Heart left ventricle (tissue), 16 donors: ENCODE measurements at places on chromosomes 12 and 14. TPM values are rescaled to one million over a fixed set of nuclear protein-coding genes. Genes with fewer than 3 reads are reported as not detected.

SUOX gene
- total RNA-seq: 32.0 TPM

DNA sequence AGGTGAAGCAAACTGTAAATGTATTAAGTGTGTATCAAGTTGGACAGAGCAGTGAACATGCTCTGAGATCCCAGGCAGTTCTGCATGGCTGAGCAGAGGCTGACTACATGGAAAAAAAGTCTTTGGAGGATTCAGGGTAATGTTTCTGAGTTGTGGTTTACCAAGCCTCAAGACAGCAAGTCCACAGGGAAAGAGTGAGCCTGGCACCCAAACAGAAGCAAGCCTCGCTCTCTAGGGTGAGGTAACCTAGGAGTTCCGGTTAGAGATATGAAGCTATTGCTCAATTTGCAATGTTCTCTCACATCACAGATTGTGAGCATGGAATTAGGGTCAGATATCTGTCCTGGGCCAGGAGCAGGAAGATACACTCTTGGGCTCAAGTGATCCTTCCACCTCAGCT lies 158.6 kb downstream of the MON2 start:
- no peak for DNase-seq

GRCh38 chr12:57739387-57739786 lies 845 bp upstream of the AGAP2 start:
- no peak for DNase-seq

DNA sequence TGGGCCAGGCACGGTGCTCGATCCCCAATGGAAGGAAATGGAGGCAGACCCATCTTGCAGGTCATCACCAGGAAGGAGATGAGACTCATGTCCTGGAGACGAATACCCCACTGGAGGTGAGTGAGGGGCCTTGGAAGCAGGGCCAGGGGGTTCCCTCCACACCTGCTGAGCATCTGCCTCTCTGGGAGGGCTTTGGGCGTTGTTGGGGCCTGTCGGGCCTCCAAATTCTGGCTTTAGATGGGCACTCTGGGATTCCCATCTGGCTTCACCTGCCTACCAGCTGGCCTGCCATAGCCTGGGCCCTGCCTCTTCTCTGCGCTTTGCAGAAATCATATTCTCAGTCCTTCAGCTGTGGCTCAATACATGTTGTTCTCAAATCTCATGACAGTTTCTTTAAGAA lies 13.9 kb downstream of the RTL1 start:
- no peak for DNase-seq
